ENCODE measurements at places on chromosomes 12 and 14.

GRCh38 chr12:69719336-69720316 lies 19.0 kb upstream of the RAB3IP start:
- DNase-seq, result no peak

DNA sequence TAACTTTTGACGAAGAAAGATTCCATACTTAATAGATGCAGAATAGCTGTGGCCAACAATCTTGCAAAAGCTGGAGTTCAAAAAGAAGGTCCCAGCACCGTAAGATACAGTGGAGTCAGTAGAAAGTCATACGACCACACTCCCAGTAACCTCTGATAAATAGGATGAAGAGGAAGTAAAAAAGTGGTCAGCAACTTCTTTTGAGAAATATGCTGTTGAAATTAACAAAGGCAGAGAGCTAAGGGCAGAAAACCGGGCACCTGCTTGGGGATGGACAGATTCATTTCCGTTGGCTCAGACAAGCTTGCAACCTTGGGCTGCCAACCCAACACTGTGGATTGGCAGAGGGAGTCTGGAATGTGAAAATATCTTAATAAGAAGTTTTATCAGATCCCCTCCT lies 40.0 kb downstream of the BTG1 start:
- no peak for DNase-seq

- no peak for DNase-seq
Measured at GRCh38 chr12:94768398-94769046, 118.2 kb upstream of the TMCC3 start.

GRCh38 chr14:99744199-99744872 lies 48.9 kb upstream of the EML1 start:
- no peak for DNase-seq

DNA sequence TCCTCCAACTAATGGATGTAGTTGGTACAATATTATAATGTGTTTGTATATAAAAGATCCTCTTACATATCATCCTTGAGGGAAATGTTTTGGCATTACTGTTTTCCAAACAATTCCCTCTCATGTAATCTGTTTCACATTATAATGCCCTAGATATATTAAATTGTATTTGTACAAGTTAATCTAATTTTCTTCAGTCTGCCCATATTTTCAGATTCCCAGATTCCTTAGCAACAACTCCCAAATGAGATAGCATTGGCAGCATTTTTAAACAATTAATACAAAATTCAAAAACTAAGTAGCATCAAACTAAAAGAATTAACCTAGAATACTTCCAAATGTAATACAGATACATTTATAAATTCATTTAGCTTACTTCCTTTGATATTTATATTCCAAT lies 860.2 kb downstream of the C12orf50 start:
- DNase-seq, result no peak

DNA sequence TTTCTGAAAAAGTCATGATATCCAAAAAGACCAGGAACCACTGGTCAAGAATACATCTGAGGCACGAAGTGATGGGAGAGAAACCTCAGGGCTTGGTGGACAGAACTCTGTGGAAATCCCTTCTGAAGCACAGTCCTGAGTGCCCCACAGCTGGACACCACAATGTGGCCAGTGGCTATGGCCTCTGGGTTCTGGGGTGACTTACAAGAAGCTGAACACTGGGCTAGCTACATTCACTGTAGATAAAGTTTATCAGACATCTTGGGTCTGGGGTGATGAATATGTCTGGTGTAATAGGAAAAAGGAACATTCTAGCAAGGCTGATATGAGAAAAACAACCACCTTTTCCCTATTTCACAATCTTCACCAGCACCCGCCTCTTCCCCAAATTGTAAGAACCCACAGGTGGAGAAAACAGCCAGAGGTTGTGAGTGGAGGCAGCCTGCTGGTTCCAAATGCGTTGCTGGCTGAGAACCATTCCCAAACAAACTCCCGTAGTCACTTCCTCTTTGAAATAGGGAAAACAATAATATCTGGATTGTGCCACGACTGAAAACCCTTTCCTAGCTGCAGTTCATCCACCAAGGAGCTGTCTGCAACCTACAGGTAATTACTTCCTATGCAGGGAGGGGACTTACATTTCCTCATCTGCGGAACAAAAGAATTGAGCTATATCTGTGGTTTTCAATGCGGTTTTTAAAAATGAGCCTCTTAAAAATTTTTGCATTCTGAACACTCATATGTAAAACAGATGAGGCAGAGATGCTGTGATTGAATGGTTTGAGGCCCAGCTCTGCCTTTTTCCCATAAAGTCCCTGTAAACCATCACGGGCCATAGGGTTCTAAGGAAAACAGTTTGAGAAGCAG lies 193.6 kb downstream of the SLC41A2 start:
- no peak for DNase-seq

- DNase-seq, result no peak
Measured at GRCh38 chr14:81579115-81579514, 45.5 kb upstream of the SEL1L start.

DNA sequence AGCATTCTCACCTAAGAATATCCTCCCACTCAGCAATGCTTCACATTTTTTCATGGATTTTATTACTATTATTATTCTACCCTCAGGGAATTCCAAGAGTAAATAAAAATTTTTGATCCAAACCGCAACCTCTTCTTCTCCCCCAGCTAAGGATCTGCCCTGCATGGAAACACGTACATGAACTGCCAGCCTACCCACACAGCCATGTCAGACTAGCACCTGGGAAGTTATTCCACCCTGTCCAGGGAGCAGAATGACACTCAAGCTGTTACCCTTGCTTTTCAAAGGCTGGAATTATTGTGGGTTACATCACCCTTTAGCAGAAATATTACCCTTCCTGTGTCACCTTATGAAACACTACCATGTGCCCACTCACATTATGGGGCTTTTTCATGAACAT lies 227.3 kb upstream of the USP15 start:
- DNase-seq, result no peak

DNA sequence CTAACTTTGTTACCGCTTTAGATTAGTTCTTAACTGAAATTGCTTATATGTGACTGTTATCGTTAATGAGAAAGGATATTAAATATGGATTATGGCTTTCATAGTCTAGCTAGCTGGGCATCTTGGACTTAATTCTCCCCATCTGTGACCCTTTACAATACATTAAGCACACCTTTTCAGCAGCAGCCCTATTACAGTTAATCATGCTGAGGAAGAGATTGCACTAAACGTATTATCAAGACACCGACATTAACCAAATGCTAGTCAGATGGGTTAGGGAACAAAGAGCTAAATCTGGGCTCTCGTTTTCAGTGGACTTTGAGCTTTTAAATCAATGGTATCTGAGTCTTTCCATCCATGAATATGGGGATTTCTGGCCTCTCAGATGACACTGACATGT lies 447.5 kb upstream of the DCN start:
- DNase-seq, result no peak

GRCh38 chr12:42162965-42163364 lies 18.3 kb upstream of the GXYLT1 start:
- DNase-seq, result no peak

DNA sequence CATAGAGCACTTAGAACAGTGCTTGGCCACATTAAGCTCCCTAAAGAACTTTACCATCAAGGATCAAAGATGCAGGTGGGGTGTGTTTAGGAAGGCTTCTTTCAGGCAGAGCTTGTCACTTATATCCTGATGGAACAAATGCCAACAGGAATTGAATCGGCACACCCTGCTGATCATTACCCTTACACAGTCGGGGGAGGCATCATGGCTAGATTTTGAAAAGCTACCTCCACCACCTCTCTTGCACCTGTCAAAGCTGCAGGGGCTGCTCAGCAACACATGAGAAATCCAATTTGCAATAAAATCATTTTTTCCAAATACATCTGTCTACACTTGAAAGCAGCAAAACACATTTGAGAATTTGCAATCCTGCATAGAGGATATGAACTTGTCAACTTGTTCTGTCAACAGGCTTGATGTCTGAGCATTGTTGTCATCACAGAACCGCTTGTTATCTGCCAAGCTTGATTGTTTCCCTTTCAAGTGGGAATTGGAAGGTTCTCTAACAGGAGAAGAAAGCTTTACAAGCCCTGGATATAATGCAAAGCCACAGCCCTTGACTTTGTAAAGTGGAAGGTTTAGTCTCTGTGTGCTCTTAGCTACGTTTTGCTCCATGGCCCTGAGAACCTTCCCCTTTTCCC lies 24.6 kb upstream of the TRIM9 start:
- no peak for DNase-seq

GRCh38 chr14:62946221-62946620 lies 99.0 kb downstream of the KCNH5 start:
- no peak for DNase-seq

- no peak for DNase-seq
Measured at GRCh38 chr12:29610473-29611170, 113.1 kb upstream of the OVCH1 start.

GRCh38 chr14:91140672-91141071 lies 26.8 kb downstream of the DGLUCY start:
- no peak for DNase-seq

GRCh38 chr12:103647267-103647666 lies 60.2 kb downstream of the STAB2 start:
- no peak for DNase-seq

GRCh38 chr14:95652690-95653089 lies 33.5 kb upstream of the TCL1B start:
- no peak for DNase-seq

DNA sequence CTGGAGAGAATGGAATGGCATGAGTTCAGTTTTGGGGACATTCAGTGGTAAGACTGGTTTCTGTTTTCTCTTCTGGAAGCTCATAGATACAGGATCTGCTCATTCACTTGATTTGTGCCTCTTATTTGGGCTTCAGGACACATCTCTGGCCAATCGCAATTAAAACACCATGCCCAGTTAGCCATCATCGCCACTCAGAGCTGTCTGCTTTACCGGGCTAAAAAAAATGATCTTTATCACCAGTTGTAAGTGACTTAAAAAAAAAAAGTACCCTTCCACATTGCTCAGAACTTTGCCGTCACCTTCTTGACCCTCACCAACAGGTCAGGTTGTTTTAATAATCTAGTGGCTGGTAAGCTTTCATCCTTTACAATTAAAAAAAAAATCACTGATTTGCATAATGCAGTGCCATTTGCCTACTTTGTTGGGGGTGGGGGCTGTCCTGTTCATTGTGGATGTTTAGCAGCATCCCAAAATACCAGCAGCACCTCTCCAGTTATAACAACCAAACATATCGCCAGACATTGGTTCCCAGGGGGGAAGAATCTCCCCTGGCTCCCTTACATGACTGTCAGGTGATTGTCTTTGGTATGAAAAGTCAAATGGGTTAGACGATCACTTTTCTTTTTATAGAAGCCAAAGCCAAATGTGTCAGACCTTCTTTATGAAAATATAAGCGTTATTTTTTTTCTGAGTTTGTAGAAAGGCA lies 150.1 kb downstream of the PRKCH start:
- DNase-seq, result no peak

- no peak for DNase-seq
Measured at GRCh38 chr14:32611752-32612151, 282.7 kb downstream of the AKAP6 start.

- DNase-seq, result no peak
Measured at GRCh38 chr14:64843548-64843947, 36.2 kb downstream of the SPTB start.

DNA sequence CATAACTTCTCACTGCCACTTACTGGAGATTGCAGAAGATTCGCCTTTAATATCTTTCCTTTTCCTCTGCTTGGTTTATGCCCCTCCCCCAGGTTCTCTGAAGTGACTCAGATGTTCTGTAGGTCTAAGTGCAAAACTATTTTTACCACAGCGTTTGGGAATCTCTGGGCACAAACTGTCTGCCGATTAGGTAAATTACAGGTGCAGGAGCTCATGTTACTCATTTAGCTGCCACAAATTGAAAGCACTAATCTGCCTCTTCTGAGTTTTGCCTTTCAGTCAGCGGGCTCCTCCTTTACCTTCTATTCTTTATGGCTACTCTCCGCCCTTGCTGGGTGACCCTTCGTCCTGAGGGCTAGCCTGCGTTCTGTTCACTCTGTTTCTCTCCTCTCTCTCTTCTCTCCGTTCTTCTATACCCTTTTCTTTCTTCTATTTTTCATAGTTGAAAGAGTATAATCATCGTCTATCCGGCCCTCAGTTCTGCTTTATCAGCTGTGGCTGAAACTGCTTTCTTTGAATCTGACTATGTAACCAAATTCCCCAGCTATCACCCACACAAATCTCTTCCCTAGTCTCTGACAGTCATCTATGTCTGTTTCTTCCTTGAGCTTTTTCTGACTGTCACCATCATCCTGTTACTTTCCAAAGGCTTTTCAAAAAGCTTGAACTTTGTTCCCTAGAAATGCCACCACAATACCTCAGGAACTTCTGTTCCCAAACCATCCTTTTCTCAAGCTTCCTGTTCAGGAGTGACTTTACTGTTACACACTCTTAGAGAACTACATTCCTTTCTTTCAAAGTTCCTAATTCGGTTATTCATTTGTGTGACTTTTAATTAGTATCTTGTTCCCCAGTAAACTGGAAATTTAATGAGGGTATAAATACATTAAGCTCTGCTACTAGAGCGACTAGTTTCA lies 4.3 kb upstream of the MYF6 start:
- no peak for DNase-seq

- no peak for DNase-seq
Measured at GRCh38 chr12:73308747-73309146, 1036.6 kb downstream of the TRHDE start.

- no peak for DNase-seq
Measured at GRCh38 chr14:31244626-31245025, 37.0 kb upstream of the HECTD1 start.

GRCh38 chr14:78399316-78399889 lies 229.2 kb downstream of the NRXN3 start:
- DNase-seq, result no peak

- DNase-seq, result no peak
Measured at GRCh38 chr14:94385553-94386057, 2.8 kb downstream of the SERPINA1 start.

- no peak for DNase-seq
Measured at GRCh38 chr14:42163136-42163535, 556.5 kb downstream of the LRFN5 start.

DNA sequence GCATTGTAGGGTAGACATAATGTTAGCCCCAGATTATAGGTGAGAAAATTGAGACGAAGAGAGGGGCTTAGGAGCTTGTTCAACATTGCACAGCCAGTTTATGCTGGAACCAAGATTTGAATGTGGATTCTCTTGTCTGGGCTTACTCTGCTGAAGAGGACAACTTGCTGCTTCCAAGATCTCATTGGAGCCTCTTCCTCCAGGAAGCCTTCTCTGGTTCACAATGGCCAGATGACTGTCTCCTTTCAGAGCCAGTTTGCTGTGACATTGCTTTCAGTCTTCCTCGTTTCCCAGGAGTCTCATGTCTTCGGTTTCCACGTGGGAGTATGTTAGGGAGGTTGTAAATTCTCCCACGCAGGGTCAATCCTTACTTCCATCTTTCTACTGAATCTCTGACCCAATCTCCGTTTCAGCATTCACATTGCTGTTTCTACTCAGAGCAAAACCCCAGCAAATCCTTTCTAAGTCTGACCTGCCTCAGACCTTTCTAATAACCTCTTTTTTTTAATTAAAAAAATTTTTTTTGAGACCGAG lies 62.2 kb upstream of the LHX5 start:
- DNase-seq, result no peak
